Gastrocnemius medialis (tissue), 4 donors: ENCODE measurements at places on chromosomes 7 and 10. TPM values are rescaled to one million over a fixed set of nuclear protein-coding genes. Genes with fewer than 3 reads are reported as not detected.

The PAPOLB gene
- total RNA-seq: 0.10 TPM

- no peaks in the 10 kb centered on the region for H3K27me3 ChIP-seq
- H3K36me3 ChIP-seq: no peaks in the 10 kb centered on the region
- H3K4me1 ChIP-seq: peaks cover 21% of the 10 kb centered on the region
Measured at GRCh38 chr10:97830064-97830463, 19.6 kb upstream of the GOLGA7B start.

DNA sequence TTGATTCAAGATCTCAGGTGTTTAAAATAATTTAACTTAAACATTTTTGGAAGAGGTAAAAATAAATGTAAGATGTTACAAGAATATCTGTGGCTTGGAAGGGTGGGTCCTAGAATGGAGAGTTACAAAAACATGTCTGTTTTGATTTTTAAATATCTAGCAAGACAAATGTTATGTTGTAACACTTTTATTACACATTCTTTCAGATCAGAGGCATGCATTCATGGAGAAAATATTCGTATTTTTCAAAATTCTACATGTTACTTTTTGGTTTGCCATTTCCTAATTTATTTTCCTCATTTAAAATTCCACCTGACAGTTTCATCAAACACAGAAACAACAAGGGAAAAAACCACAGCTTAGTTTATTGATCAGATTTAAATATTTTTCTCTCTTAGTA, 10.0 kb downstream of the WBP1L start:
- DNase-seq: no peak
- H3K4me1 ChIP-seq: peaks cover 36% of the 10 kb centered on the region
- H3K27me3 ChIP-seq: no peaks in the 10 kb centered on the region
- no peak overlapping the region for H3K4me3 ChIP-seq

- no peaks in the 10 kb centered on the region for H3K27me3 ChIP-seq
- peak overlapping the region; percentile 26 for H3K27ac ChIP-seq
- no peak overlapping the region for H3K4me3 ChIP-seq
- DNase-seq: no peak
- H3K36me3 ChIP-seq: no peaks in the 10 kb centered on the region
- H3K4me1 ChIP-seq: no peaks in the 10 kb centered on the region
Measured at GRCh38 chr10:93383562-93383981, 98.6 kb downstream of the MYOF start.

- no peak overlapping the region for H3K4me3 ChIP-seq
- H3K27me3 ChIP-seq: no peaks in the 10 kb centered on the region
- no peaks in the 10 kb centered on the region for H3K36me3 ChIP-seq
- no peak overlapping the region for H3K27ac ChIP-seq
- no peak for DNase-seq
- H3K4me1 ChIP-seq: peaks cover 7% of the 10 kb centered on the region
Measured at GRCh38 chr10:52617346-52617745, 155.2 kb downstream of the MBL2 start.

DNA sequence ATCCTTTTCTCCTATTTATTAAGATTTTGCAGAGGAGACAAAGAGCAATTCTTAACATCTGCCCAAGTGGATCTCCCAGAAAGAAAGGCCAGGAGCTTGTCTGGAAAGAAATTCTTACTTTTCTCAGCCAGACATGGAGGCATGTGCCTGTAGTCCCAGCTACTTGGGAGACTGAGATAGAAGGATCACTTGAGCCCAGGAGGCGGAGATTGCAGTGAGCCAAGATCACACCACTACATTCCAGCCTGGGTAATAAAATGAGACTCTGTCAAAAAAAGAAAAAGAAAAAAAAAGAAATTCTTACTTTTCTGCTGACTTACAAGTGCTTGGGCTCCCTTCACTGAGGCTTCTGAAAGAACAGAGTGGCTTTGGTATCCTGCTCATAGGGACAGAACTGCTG, 2.4 kb upstream of the CYP3A43 start:
- H3K27me3 ChIP-seq: no peaks in the 10 kb centered on the region
- H3K4me3 ChIP-seq: no peak overlapping the region

The SAP25 gene
- total RNA-seq: not detected

The LLCFC1 gene
- total RNA-seq: not detected

DNA sequence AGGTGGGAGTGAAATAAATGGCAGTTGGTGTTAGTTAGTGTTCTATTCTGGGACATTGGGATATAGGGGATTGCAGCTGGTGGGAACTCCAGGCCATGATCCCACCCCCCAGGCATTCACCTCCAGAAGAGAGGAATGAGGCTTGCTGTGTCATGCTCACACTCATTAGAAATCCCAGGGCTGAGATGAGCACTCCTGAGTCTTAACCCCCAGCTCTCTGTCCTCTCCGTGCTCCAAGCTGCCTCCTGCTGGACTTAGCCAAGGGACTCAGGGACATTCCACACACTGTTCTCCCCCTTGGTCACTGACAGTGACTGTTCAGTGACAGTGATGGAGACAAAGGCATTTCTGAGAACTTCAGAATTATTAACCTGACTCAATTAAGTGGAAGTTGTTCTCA, 21.5 kb downstream of the CYP26A1 start:
- no peak for DNase-seq
- H3K27me3 ChIP-seq: no peaks in the 10 kb centered on the region
- H3K36me3 ChIP-seq: no peaks in the 10 kb centered on the region
- no peak overlapping the region for H3K4me3 ChIP-seq

DNA sequence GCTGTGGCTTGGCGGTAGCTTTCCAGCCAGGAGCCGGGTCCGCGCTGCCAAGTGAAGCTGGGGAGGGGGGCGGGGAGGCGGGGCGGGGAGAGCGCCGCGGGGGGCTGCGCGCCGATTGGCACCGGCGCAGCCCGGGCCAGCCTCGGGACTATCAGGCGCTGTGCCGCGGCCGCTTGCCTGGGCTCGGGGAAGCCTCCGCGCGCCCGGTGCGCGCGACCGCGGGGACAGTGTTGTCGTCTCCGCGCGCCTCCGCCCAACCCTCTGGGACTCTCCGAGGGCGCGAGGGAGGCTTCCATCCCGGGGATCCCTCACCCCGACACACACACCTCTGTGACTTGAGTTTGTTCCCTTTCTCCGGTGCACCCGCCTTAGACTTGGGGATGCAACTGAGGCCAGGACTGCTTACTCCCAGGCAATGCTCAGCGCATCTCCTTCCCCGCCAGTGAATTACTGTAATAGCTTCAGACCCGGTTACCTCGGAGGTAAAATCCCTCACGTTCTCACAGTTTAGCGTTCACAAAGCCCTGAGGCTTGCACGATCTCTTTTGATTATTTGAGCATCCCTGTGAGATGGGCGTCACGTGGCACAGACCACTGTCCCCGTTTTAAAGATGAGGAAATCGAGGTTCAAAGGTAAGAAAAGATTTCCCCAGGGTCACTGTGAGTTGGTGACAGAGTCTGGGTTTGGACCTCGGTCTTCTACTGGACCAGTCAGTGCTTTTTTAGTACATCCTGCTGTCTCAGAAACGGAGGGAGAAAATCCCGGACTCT, at the start of gene NKX1-2:
TSS of gene NKX1-2 (minus strand) at position 24 of the 771 bp plus-strand sequence. CDS start 92 bp downstream, outside the sequence.
- peaks cover 64% of the 10 kb centered on the region for H3K27me3 ChIP-seq
- no peak for DNase-seq
- H3K27ac ChIP-seq: no peak within 1 kb of the TSS
- peaks cover 3% of the 10 kb centered on the region for H3K4me1 ChIP-seq
- no peaks in the 10 kb centered on the region for H3K36me3 ChIP-seq

GRCh38 chr10:18254692-18255091, 114.5 kb downstream of the CACNB2 start:
- no peaks in the 10 kb centered on the region for H3K27me3 ChIP-seq
- no peaks in the 10 kb centered on the region for H3K4me1 ChIP-seq
- no peak overlapping the region for H3K4me3 ChIP-seq
- H3K36me3 ChIP-seq: no peaks in the 10 kb centered on the region
- H3K27ac ChIP-seq: no peak overlapping the region

GRCh38 chr10:96657385-96657784, 62.9 kb downstream of the PIK3AP1 start:
- no peak for DNase-seq
- no peaks in the 10 kb centered on the region for H3K36me3 ChIP-seq
- no peaks in the 10 kb centered on the region for H3K27me3 ChIP-seq
- no peak overlapping the region for H3K4me3 ChIP-seq

The HMX2 gene
- total RNA-seq: not detected

GRCh38 chr10:122855745-122856144, 10.1 kb upstream of the CUZD1 start:
- H3K27me3 ChIP-seq: no peaks in the 10 kb centered on the region
- H3K36me3 ChIP-seq: no peaks in the 10 kb centered on the region
- DNase-seq: no peak
- no peak overlapping the region for H3K27ac ChIP-seq
- H3K4me3 ChIP-seq: no peak overlapping the region

DNA sequence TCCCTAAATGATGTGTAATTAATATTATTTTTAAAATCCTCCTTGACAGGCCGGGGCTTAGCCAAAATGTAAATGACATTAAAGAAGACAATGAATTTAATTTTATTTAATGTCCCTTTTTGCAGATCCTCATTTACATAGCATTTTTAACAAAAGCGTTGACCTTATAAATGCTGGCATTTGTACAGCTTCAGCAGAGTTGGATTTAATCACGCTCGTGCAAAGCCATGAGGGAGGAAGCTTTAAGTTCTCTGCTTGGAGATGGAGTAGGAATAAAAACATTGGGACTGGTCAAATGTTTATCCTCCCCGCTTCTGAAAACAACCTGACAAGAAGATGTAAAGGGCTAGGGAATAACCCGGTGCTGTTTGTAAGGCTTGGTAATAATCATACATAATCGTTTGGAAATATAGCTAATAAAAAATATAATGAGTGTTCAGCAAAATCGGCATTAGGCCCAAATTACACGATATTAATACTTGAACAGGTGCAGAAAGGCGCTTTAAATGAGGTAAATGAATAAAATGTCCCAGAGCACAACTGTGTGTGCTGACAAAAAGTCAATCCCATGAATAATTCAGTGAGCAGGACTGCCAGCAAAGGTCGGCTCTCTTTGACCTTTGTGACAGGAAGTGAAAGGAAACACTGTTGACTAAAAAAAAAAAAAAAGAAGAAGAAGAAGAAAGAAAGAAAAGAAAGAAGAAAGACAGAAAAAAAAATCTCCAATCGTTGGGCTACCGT, 11.5 kb downstream of the EBF3 start:
- H3K4me3 ChIP-seq: peak overlapping the region; percentile 79
- peaks cover 18% of the 10 kb centered on the region for H3K27me3 ChIP-seq
- no peak for DNase-seq
- H3K36me3 ChIP-seq: no peaks in the 10 kb centered on the region
- H3K4me1 ChIP-seq: peaks cover 55% of the 10 kb centered on the region
- peak overlapping the region; percentile 84 for H3K27ac ChIP-seq

The SMKR1 gene
- not detected for total RNA-seq

The DEPP1 gene
- total RNA-seq: 331 TPM

DNA sequence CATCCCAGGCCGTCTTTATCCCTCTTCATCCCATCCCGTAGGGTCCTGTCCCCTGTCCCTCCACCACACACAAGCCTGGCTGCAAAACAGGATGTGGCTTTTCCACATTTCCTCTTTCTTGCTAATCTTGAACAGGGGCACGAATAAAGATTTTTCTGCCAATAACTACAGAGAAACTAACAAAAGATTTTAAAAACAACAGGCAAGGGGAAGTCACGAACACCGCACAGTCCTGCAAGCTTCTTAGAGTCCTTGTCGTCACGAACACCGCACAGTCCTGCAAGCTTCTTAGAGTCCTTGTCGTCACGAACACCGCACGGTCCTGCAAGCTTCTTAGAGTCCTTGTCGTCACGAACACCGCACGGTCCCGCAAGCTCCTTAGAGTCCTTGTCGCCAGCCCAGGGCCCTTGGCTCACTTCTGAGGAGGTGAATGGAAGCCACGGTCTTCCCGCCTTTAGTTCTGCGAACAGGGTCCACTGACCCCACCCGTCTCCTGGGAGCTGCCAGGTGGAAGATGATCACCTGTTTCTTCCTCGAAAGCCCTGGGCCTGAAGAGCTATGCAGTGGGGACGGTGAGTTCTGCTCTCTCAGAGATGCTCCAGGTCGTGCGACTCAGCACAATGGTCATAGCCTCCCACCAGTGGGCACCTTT, 10.3 kb upstream of the INSIG1 start:
- H3K4me3 ChIP-seq: no peak overlapping the region
- no peaks in the 10 kb centered on the region for H3K27me3 ChIP-seq
- no peaks in the 10 kb centered on the region for H3K4me1 ChIP-seq
- H3K27ac ChIP-seq: no peak overlapping the region

- no peak overlapping the region for H3K4me3 ChIP-seq
- no peaks in the 10 kb centered on the region for H3K27me3 ChIP-seq
- no peaks in the 10 kb centered on the region for H3K4me1 ChIP-seq
- no peaks in the 10 kb centered on the region for H3K36me3 ChIP-seq
- H3K27ac ChIP-seq: no peak overlapping the region
- no peak for DNase-seq
Measured at GRCh38 chr7:115679976-115680375, 350.6 kb downstream of the TFEC start.

The CYP2C18 gene
- 0.23 TPM for total RNA-seq

The SSC4D gene
- total RNA-seq: not detected

The VIPR2 gene
- 2.2 TPM for total RNA-seq

The HSPA14 gene
- 18.7 TPM for total RNA-seq

The SFRP4 gene
- 0.98 TPM for total RNA-seq

- H3K4me1 ChIP-seq: peaks cover 62% of the 10 kb centered on the region
- H3K27me3 ChIP-seq: no peaks in the 10 kb centered on the region
- peak overlapping the region; percentile 97 for H3K27ac ChIP-seq
Measured at GRCh38 chr10:3780021-3780770, 4.8 kb downstream of the KLF6 start.

- no peaks in the 10 kb centered on the region for H3K27me3 ChIP-seq
- H3K4me1 ChIP-seq: peaks cover 27% of the 10 kb centered on the region
Measured at GRCh38 chr10:94006591-94007550, 13.1 kb downstream of the PLCE1 start.

GRCh38 chr7:140238778-140239652, 62.2 kb upstream of the KDM7A start:
- no peak for DNase-seq
- no peaks in the 10 kb centered on the region for H3K4me1 ChIP-seq
- H3K27me3 ChIP-seq: no peaks in the 10 kb centered on the region
- no peaks in the 10 kb centered on the region for H3K36me3 ChIP-seq
- H3K4me3 ChIP-seq: no peak overlapping the region

The KIF11 gene
- 0.29 TPM for total RNA-seq

GRCh38 chr7:132901241-132901640, 180.6 kb downstream of the CHCHD3 start:
- no peak for DNase-seq
- H3K4me1 ChIP-seq: no peaks in the 10 kb centered on the region
- H3K27me3 ChIP-seq: no peaks in the 10 kb centered on the region
- no peaks in the 10 kb centered on the region for H3K36me3 ChIP-seq

The WDFY4 gene
- 0.51 TPM for total RNA-seq

DNA sequence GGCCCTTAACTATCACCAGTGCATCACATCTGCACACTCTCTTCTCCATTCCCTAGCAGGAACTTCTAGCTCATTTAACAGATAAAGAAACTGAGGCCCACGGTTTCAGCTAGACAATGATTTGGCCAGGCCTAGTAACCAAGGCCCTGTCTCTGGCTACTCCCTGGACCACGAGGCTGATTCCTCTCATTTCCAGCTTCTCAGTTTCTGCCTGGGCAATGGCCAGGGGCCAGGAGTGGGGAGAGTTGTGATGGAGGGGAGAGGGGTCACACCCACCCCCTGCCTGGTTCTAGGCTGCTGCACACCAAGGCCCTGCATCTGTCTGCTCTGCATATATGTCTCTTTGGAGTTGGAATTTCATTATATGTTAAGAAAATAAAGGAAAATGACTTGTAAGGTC, 13.5 kb downstream of the AQP1 start:
- no peak overlapping the region for H3K4me3 ChIP-seq
- H3K27ac ChIP-seq: no peak overlapping the region
- no peaks in the 10 kb centered on the region for H3K36me3 ChIP-seq
- no peak for DNase-seq
- peaks cover 17% of the 10 kb centered on the region for H3K4me1 ChIP-seq

GRCh38 chr10:93435621-93436397, 46.3 kb downstream of the MYOF start:
- no peak overlapping the region for H3K4me3 ChIP-seq
- DNase-seq: no peak
- no peaks in the 10 kb centered on the region for H3K27me3 ChIP-seq
- H3K36me3 ChIP-seq: no peaks in the 10 kb centered on the region
- H3K4me1 ChIP-seq: peaks cover 29% of the 10 kb centered on the region

The CTTNBP2 gene
- total RNA-seq: 1.5 TPM
